Natural killer cell (primary cell): ENCODE measurements at places on chromosomes 2 and 18. TPM values are rescaled to one million over a fixed set of nuclear protein-coding genes. Genes with fewer than 3 reads are reported as not detected.

Gene MYO5B
- total RNA-seq: not detected

DNA sequence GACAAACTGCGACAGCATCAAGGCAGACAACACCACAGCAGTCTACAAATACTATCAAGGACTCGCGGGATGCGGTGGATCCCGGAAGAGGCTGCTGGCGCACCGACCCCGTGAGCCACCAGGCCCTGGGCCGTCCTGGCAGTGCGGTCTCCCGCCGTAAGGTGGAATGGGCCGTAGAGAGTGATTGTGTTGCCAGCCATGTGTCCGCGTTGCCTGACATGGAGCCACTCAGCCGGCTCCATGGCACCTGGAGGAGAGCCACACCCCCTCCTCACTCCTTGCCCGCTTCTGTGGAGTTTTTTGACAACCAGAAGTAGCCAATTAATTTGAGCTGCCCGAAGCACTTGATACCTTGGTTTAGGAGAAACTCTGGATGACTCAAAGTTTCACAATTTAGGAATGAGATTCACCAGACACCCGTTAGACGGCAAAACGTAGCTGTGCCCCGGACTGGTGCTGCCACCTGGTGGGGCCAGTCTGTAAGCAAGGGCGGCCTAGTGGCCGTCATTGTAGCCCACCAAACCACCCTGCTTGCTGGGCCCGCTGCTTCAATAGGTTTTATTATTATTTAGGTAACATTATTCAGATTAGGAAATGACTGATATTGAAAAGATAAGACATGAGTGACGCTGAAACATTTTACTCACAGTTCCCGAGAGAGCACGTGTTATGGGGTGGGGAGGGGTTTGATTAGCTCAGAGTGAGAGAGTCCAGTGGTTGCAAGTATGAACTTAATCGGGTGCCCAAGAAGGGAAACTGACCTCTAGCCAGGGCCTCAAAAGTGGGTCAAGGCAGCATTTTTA lies 10.2 kb upstream of the IMP4 start:
- peaks cover 8% of the 10 kb centered on the region for H3K27me3 ChIP-seq
- H3K4me3 ChIP-seq: no peak overlapping the region
- no peaks in the 10 kb centered on the region for H3K36me3 ChIP-seq
- H3K27ac ChIP-seq: no peak overlapping the region
- DNase-seq: peak; percentile 80

DNA sequence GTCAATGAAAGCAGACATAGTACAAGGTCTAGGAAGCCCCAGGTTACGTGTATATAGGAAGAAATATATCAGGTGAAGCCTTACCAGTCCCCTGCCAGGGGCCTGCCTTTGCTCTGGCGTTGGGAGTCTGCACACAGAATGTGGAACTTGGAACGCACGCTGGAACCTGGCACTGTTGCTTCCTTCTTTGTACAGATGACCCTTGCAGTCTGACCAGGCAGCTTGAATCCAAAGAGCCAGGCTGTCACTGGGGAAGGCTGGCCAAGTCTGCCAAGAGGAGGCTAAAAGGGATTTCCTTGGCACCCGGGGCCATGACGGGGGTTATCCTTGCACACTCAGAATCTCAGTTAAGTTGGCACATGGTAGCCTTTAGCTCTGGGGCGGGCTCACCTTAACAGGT lies 39.5 kb downstream of the TMEM247 start:
- no peaks in the 10 kb centered on the region for H3K36me3 ChIP-seq
- H3K4me3 ChIP-seq: no peak overlapping the region
- H3K27ac ChIP-seq: no peak overlapping the region
- H3K27me3 ChIP-seq: no peaks in the 10 kb centered on the region

DNA sequence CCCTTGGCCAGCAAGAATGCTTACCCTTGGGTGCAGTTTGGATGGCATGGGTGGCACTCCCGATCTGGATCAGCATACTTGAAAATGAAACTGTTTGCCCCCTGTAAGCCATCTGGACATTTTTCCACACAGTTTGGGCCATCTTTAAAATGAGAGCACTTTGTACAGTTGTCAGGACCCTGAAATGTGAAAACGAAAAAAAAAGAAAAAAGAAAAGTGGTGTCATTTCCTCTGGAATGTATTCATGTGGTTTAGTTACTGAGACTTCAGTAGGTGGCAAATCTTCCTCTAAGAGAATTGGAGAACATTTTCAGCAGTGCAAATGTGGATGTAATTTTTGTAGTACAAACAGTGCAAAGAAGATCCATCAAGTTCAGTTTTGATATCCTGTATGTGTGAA lies 873.3 kb downstream of the ERBB4 start:
- H3K36me3 ChIP-seq: no peaks in the 10 kb centered on the region
- no peaks in the 10 kb centered on the region for H3K27me3 ChIP-seq
- no peak for DNase-seq
- no peak overlapping the region for H3K27ac ChIP-seq
- no peak overlapping the region for H3K4me3 ChIP-seq
- H3K4me1 ChIP-seq: no peaks in the 10 kb centered on the region
